ENCODE measurements at places on chromosomes 2 and 18.

GRCh38 chr2:84676295-84676694, 160.0 kb downstream of the DNAH6 start:
- no peak for DNase-seq

DNA sequence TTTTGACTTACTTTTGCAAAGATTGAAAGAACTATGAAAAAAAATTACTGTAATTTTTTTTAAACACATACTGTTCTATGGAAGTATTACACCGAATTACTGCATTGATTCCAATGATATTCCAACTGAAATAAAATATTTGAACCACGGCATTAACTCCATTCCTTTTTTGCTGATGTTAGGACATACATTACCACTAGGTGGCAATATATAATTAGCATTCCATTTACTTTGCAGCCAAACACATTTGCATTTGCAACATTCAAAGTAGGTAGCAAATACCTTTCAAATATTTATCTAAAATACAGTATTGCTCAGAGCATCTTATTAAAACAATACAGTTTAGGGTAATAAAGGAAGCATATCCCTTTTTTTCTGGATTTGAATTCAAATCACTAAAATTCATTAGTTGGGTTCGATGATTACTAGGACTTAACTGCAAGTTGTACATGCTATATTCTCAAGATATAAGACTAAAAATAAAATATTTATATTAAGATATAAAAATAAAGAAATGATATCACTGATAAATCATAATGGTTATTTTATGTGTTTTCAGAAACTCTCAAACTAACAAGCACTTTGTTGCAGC, 31.3 kb downstream of the LANCL1 start:
- DNase-seq: peak; percentile 25

DNA sequence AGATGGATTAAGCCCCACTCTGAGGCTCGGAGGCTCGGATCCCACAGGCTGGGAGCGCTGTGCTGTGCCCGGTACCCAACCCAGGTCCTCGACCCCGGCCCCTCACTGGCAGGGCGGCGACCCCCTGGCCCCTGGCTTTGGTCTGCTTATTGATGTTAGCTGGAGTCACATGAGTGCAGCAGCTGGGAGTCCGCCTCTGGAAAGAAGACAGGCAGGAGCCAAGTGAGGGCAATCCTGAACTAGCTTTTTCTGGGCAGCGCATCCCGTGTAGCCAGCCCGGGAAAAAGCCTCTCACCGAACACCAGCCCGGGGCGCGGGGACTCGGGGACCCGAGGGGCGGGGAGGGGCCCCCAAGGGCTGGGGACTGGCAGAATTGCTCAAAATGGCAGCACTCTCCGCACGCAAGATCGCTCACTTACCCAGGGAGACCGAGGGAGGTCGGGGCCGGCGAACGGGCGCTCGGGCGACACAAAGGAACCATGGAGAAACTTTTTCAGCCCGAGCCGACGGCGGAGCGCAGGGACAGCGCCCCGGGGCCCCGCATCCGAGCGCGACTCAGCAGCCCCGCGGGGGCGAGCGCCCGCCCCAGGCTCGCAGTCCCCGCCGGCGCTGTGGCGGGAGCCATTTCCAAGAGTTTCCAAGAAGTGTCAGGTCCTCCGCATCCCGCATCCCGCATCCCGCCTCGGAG, 567 bp downstream of the TMEM200C start:
- DNase-seq: no peak

DNA sequence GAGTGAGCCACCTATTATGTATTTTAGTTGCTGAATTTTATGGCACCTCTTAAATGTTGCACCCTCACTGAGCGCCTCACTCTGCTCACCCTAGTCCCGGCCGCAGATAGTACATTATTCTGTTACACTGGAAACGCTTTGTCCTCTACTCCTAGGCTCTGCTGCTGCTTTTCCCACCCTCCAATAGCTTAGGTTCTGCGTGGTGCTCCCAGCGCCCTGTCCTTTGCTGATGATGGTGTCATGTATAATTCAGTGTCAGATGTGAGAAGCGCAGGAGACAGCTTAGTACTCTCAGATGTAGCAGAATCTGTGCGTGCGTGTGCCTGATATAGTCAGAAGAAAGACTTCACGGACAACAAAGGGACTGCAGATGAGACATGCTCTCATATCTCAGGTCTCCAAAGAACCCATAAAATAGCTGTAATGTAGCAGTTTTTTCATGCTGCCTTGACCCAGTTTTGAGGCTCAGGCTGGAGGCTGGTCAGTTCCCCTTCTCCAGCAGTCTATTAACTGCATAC, 1.4 kb upstream of the REEP1 start:
- DNase-seq: no peak
